ENCODE measurements at places on chromosomes 4 and X.

DNA sequence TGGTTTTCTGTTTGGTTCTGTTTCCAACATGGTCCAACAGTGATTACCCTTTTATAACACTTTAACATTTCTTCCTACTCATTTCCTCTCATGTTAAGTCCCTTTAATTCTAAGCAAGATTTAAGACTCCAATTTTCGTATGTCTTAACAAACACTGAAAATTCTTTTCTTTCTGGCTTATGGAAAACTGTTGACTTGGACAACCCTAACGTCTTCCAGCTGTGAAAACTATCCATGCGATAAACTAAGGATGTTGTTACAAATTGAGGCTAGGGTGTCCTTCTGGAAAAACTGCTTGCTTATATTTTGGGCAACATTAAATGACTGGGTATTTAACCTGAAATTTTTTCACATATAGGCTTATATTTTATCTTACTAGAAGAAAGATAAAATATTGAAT is 33.9 kb upstream of the RTL3 start:
- DNase-seq = no peak
- H3K36me3 ChIP-seq = no peaks in the 10 kb centered on the region
- H3K4me3 ChIP-seq = no peak overlapping the region
- no peaks in the 10 kb centered on the region for H3K4me1 ChIP-seq
- no peaks in the 10 kb centered on the region for H3K27me3 ChIP-seq

DNA sequence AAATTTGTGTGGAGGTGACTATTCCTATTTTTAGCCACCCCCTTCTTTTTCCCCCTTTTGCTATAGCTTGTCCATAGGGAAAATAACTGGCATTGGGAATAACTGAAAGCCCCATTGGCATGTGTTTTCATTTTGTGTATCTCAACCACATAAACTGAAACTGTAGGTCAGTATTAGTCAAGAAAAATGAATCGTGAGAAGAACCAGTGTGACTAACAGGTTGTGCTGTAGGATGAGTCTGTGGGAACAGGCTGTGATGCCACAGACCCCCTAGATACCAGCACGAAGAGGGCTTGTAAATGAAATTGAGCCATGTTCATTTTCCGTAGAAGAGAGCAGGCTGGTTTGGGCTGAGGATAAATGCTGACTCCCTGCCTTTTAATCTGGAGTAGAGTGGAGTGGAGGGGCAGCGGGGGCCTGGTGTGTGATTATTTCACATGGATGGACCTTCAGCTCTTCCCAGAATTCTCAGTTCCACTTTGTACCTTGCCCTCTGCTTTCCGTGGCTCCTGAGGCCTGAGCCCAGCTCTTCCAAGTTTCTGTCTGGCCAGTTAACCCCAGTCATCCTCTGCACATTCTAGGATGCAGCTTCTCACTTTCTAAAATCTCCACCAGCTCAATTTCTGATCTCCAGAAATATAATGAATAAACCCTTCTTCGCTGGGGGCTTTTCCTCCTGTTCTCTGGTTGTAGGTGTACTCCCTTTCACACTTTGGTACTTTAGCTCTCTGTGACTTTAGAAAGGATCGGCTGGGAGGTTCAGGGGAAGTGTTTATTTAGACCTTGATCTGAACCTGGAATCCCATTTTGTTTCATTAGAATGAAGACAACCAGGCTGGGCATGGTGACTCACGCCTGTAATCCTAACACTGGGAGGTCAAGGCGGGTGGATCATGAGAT is 37.3 kb downstream of the DCUN1D4 start:
- no peak for DNase-seq
- no peaks in the 10 kb centered on the region for H3K4me1 ChIP-seq
- peaks cover 12% of the 10 kb centered on the region for H3K36me3 ChIP-seq
- H3K27ac ChIP-seq = no peak overlapping the region

DNA sequence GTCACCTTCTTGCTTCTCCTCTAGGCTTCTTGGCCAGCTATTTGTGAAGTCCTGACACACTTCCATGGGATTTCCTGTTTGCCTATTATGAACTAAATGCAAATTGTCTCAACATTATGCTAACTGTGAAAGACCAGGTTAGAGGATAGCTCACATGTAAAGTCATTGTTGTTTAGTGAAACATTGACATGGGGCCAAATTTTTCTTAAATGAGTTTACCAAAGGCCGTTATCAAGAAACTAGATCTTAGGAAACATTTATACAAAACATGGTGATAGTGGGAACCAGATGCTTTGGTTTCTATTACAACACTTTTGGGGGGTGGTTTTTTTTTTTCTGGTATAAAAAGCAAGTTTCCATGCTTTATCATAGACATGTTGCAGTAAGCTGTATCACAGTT is 466.8 kb upstream of the FAM241A start:
- H3K4me1 ChIP-seq = no peaks in the 10 kb centered on the region
- H3K4me3 ChIP-seq = no peak overlapping the region
- H3K27ac ChIP-seq = no peak overlapping the region
- H3K36me3 ChIP-seq = no peaks in the 10 kb centered on the region

DNA sequence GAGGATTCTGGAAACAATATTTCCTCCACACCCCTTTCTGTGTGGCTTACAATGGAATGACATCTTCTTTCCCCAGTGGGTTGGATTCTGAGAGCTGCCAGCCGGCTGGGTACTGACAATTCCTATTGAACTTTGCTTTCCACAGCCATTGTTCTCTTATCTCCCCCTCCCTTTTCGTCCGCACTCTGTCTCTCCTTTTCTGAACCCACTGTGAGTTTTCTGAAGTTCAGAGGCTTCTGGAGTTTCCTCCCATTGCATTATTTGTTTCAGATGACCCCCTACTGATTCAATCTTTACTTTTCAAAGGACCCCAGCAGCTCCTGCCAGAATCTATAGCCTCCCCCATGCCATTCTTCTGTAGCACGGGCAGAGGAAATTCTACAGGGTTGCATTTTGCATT is 10.4 kb downstream of the SMPX start:
- no peak overlapping the region for H3K27ac ChIP-seq
- no peak overlapping the region for H3K4me3 ChIP-seq
- no peaks in the 10 kb centered on the region for H3K36me3 ChIP-seq

DNA sequence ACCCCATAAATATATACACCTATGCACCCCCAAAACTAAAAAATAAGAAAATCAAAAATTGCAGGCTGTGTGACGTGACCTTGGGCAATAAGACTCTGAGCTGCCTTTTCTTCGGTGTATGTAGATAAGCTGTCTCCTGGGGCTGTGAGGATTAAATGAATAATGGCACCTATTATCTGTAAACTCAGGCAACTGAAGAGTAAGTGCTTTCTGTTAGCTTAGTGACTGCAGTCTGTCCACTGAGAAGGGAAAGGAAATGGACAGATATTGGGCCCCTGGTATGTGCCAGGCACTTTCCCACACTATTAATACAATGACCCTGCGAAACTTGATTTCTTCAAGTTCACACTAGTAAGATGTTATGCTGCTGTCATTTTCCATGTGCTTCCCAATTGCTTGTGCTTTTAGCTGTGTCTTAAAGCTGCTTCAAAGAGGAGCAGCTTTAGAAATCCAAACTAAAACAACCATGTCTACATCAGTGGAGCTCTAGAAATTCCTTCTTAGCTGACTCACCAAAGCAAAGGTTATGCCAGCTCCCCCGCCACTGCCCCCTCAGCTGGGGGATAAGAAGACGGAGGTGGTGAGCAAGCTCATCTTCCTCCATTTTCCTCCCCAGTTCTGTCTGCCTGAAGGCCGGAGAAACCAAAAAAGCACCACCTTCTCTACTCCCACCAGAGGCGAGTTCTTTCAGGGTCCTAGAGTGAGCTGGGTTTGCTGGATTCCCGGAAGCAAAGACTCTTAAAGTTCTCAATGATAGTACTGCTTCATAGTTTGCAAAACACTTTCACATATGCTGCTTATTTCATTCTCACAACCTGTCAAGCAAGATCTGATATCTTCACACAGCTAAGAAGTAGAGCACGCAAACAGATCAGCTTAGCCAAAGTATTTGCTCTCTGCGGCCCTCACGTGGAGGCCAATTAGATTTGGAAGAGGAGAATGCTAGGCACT is 8.8 kb upstream of the DGAT2L6 start:
- no peaks in the 10 kb centered on the region for H3K27me3 ChIP-seq
- DNase-seq = no peak
- no peaks in the 10 kb centered on the region for H3K4me1 ChIP-seq
- peak overlapping the region; percentile 9 for H3K4me3 ChIP-seq
- no peaks in the 10 kb centered on the region for H3K36me3 ChIP-seq
- no peak overlapping the region for H3K27ac ChIP-seq

- no peak overlapping the region for H3K4me3 ChIP-seq
- peaks cover 12% of the 10 kb centered on the region for H3K27me3 ChIP-seq
- no peak overlapping the region for H3K27ac ChIP-seq
- DNase-seq = no peak
- no peaks in the 10 kb centered on the region for H3K4me1 ChIP-seq
Measured at GRCh38 chrX:16587836-16588235, 62.1 kb upstream of the S100G start.

DNA sequence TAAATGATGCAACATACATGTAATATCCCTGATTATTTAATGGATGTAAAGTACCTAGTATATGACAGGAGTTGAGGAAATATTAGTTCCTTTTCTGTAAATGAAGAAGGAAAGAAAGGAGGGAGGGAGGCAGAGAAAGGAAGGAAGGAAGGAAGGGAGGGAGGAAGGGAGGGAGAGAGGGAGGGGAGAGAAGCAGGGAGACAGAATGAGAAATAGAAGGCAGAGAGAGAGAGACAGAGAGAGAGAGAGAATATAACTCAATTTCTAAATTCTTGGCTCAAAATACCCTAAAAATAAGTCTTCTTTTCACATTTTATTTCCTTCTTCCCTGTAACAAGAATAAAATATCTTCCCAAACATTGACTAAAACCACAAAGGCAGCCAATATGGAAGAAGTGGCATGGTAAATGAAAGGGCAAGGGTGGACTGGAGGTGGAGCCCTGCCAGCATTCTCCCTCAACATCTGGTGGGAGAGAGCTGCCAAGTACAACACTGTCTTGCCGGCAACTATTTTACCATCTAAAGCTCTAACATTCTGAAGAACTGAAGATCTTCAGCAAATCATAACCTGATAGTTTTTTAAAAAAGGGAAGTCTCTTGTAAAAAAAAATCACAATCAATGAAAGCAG is 245.1 kb downstream of the PPP3CA start:
- H3K36me3 ChIP-seq = no peaks in the 10 kb centered on the region
- peaks cover 8% of the 10 kb centered on the region for H3K4me1 ChIP-seq
- no peaks in the 10 kb centered on the region for H3K27me3 ChIP-seq
- H3K27ac ChIP-seq = no peak overlapping the region
- no peak for DNase-seq

DNA sequence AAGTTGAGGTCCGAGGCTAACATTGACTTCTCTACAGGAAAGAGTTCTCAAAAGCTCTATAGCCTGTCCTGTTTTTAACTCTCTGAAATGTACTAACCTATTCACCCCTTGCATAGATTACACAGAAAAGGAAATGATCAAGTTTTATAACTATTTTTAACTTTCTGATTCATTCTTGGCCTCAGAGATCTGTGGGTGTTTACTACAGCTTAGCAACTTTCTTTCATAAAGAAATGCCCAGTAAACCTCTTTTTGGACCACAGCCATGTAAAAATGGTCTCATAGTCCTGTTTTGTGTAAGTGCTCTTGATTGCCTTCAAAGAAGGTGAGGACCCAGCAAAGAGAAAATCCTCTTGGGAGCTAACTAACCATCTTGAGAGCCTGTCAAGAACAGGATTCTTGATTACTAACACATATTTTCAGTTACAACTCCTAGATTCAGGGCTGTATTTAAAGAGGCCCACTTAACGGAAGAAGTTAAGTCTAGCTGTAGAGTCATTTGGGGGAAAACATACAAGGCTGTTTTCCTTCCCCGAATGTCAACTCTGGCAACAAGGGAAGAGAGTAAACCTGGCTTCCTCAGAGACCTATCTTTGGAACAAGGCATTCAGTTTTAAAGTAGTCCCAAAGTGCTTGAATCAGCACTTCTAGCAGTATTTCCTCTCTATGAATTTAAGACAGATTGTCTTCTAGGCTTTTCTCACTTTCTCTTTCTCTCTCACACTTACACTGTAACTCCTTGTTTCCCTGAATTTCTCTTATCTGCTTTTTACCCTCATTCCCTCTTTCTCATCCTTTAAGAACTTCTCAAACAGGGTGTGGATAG is 78.2 kb downstream of the IL21 start:
- no peak overlapping the region for H3K4me3 ChIP-seq
- no peaks in the 10 kb centered on the region for H3K4me1 ChIP-seq

DNA sequence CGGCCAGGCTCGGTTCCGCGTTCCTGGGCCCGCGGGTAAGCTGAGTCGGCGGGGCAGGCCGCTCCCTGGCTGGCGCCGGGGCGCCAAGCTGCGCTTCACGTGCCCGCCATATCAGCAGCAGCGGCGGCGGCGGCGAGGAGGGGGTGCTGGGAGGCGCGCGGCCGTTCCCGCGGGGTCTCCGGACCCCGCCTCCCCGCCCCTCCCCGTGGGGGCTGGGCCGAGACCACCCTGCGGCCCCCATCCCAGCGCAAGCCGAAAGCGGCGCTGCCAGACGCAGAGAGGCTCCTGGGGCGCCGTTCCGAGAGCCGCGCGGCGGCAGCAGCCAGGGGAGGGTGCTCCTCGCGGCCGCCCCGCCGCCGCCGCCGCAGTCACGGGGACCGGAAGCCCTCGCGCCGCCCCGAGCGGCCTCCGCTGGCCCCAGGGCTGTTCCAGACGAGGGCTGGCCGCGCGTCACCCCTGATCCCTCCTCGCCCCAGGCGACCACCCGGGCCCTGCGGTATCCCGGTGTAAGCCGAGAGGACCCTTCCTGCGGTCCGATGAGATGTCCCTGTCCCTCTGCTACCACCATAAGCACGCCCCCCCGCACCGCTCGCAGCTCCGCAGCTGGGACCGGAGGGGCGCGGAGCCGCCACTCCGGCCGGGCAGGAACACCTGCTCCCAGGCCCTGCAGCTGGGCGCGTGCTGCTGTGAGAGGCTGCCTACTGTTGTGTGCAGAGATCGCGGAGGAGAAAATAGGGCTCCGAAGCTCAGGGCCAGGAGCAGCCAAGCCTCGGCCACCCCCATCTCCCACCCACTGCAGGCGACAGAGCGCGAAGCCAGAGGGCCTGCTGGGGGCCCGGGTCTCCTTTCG is 7.5 kb upstream of the BCOR start:
- H3K4me3 ChIP-seq = peak overlapping the region; percentile 56
- peaks cover 53% of the 10 kb centered on the region for H3K4me1 ChIP-seq
- H3K27ac ChIP-seq = peak overlapping the region; percentile 75
- H3K36me3 ChIP-seq = peaks cover 3% of the 10 kb centered on the region
- no peak for DNase-seq
- H3K27me3 ChIP-seq = peaks cover 50% of the 10 kb centered on the region

- H3K4me1 ChIP-seq = no peaks in the 10 kb centered on the region
- no peak for DNase-seq
- no peaks in the 10 kb centered on the region for H3K27me3 ChIP-seq
- H3K27ac ChIP-seq = no peak overlapping the region
Measured at GRCh38 chr4:123096038-123096437, 173.6 kb upstream of the NUDT6 start.

GRCh38 chrX:133415276-133416105 is at the start of gene GPC4:
GPC4 (minus strand) TSS chrX:133415489; CDS start chrX:133414965, 524 bp downstream.
- peaks cover 24% of the 10 kb centered on the region for H3K4me1 ChIP-seq
- no peak for DNase-seq
- peaks cover 34% of the 10 kb centered on the region for H3K27me3 ChIP-seq
- peak within 1 kb of the TSS; percentile 69 for H3K27ac ChIP-seq

- no peak overlapping the region for H3K27ac ChIP-seq
- no peaks in the 10 kb centered on the region for H3K4me1 ChIP-seq
- no peaks in the 10 kb centered on the region for H3K36me3 ChIP-seq
- H3K4me3 ChIP-seq = no peak overlapping the region
- DNase-seq = no peak
Measured at GRCh38 chr4:26104056-26104685, 190.2 kb downstream of the SMIM20 start.

GRCh38 chrX:118324588-118324987 is 21.3 kb upstream of the WDR44 start:
- H3K27ac ChIP-seq = no peak overlapping the region
- H3K4me3 ChIP-seq = no peak overlapping the region
- H3K36me3 ChIP-seq = no peaks in the 10 kb centered on the region

- no peak for DNase-seq
- H3K4me3 ChIP-seq = no peak overlapping the region
Measured at GRCh38 chr4:43331226-43332051, 438.9 kb downstream of the GRXCR1 start.

Data from spinal cord (tissue), 10 donors.